Activated naive CD4-positive, alpha-beta T cell (primary cell): ENCODE measurements at places on chromosomes 2 and 18.
A peak's percentile ranks its signal among the peaks of the same experiment; 100 is the strongest.

DNA sequence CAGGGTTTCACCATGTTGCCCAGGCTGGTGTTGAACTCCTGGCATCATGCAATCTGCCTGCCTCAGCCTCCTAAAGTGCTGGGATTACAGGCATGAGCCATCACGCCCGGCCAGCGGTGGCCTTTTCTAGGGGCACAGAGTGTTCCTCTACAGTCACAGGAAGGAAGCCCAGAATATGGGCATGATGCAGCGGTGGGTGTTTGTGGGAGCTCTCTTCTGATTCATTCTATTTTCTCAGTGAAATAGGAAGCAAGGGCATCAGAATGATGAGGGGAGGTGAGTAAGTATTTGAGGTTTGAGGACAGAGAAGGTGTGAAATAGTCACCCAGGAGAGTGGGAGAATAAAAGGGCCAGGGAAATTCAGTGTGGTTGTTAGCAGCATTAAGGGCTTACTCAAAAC is 70.3 kb upstream of the PSME4 start:
- DNase-seq, result peak; percentile 28

DNA sequence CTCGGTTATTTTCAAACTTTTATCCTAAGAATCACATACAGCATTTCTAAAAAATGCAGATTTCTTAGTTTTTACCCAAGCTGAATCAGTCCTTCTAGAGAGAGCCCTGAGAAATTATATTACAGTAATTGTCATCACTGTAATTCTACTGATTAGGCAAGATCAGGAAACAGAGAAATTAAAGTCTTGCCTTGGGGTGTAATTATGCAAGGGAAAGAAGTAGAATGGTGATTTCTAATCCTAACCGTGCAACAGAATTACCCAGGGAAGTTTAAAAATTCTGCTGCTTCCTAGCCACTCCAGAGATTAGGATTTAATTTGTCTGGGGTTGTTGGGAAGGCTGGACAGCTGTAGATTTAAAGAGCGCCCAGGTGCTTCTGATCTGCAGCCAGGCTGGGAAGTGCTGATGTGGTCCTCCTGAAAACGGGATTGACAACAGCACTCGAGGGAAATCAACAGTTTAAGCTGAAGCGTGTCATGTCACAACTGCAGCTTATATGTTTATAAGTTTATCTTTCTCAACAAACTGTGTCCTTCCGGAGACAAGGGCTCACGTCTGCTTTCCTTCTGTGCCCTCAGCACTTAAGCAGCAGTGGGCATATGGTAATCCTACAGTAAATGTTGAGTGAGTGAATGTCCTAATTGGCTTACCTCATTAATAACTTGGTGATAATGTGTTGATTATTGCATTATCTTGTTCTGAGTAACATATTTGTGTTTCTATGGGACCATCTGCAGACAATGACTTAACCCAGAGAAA is 671.9 kb upstream of the SOX11 start:
- no peak for DNase-seq

GRCh38 chr18:48230467-48231113 is 178.6 kb downstream of the ZBTB7C start:
- DNase-seq, result no peak

DNA sequence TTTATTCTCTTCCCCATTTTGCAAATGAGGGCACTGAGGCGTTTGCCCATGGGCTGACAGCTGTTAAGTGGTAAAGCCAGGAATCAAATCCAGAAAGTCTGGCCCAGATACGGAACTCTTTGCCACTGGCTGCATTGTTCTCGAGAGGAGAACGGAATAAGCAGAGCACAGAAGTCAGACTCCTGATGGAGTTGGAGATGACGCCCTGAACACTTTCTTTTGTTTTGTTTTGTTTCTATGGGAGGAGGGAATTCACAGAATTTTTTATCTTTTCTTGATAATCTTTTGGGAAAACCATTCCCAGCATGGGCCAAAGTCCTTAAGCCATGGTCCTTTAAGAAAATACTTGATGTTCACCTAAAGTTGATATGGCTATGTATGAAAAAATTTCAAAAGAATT is 322.2 kb downstream of the RDH14 start:
- no peak for DNase-seq

DNA sequence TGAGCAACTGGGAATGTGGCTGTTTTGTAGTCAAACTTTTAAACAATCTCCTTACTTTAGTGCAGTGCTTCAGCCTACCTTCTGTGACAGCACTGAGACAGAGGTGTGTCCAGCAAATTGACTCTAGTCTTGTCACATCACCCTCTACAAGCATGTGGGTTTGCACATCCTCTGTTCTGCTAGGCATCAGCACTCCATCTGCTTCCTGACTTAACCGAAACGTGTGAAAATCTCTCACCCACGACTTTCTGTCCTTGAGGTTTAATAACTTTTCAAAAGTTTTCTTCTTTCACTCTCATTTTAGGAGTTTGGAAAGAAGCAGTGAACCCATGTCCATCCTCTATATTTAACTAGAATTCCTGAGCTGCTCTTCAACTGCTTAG is 42.6 kb downstream of the TTR start:
- no peak for DNase-seq

DNA sequence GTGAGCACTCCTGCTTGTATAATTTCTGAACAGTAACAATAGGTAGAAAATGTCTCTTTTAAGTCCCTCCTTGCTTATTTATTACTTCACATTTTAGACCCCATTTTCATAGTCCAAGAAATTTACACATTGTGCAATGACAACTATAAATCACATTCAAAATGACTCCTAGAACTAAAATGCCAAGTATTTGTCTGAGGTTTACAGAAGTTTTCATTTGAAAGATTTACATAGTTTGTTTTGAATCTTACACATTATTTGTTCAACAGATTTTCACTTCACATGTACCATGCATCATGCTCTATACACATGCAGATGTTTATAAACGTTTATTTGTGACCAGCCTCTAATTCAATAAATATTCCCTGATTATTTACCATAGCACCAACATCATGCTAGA is 15.7 kb upstream of the TRIB2 start:
- DNase-seq, result no peak

DNA sequence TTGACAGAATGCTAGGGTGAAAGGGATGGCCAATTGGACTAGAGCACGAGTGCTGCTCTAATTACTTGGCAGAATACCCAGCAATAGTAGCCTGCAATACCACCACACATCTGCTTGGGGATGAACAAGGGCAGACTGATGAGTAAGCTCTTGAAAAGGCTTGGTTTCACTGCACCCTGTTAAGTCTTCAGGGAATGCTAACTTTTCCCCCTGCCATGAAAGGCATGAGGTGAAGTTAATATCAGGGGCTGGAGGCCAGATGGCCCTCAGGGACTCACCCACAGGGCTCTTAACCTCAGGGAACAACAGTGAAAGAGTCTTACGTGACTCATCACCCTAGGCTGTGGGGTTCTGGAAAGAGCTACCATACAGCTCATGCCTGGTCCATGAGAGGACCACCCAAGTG is 51.7 kb upstream of the MYL1 start:
- DNase-seq, result no peak

GRCh38 chr2:219252084-219252483 is 959 bp upstream of the TUBA4B start:
- DNase-seq, result no peak

DNA sequence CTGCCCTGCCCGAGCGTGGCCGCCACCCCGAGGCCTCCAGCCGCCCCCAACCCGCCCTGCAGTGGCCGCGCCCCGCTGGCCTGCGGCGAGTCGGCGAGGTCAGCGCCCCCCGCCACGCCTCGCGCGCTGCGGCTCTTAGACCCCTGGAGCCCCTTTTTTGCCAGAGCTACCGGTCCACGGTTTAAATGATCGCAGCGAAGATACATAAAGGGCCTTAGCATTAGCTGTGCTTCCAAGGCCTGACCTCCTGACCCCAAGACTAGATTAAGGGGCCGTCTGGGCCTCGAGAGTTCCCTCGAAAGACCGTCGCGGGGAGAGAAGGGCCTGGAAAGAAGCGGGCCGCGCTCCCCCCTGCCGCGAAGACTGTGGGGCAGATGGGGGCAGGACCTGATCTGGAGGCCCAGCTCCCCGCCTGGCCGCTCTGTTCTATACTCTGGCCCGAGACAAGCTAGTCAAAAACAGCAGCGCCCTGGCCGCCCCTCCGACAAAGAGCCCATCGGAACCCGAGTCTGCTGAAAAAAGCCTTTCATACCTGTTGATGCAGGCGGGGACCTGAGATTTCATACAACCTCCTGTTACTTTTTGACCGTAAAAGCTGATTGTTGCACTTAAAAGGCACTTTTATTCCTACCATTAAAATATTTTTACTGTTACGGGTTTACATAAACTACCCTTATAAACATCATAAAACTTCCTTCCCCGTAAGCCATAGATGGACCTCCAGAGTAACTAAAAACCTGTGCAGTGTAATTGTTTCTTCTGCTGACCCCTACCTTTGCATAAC is 68.7 kb upstream of the PSMD14 start:
- no peak for DNase-seq

- no peak for DNase-seq
These were observed 41.0 kb downstream of the SLC66A3 start for GRCh38 chr2:11196246-11196645.

DNA sequence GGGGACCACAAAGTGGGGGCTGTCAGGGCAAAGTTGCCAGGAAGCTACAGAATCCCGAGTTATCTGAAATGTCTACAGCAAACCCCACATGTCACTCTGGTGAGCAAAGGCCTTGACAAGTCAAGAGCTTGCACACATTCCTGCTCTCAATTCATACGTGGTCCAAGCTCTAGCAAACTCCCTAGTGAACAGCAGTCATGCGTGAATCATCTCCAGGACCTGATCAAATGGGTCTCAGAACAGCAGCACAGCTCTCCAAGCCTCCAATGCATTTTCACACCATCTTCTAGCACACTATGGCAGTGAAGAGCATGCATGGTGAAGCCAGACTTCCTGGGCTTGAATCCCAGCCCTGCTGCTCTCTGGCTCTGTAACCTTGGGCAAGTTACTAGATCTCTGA is 68.5 kb downstream of the MYO5B start:
- DNase-seq, result no peak
